Ascending aorta (tissue), 2 donors: ENCODE measurements at places on chromosomes 6 and 20.

DNA sequence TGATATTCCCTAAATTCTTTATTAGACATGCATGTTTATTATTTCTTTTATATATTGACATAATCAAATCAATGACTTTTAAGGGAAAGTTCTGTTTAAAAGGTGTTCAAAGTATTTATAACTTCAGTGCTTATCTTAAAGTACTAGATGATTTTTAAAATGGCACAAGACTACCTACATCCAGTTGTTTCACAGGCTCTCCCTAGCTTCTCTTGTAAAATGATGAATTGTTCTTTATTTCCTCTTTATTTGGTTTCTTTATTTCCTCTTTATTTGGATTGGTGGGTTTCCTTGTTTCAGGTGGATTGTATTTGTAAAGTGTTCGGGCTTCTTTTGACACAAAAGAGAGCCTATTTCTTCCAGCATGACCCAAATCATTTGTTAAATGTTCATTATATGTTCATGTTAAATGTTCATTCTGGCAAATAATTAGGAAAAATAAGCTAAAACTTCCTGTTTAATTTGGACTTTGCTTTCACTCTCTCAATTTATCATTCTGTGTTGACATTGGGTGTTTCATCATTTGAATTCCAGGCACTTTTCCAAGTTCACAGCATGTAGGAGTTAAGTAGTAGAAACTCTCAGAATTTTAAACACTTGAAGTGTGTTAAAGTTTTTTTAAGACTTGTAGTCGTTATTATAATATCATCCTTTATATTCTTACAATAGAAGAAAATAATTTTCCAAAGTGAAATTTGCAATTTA, 24.6 kb downstream of the MLIP start:
- DNase-seq, result no peak
- no peaks in the 10 kb centered on the region for H3K36me3 ChIP-seq
- no peak overlapping the region for H3K4me3 ChIP-seq
- no peaks in the 10 kb centered on the region for H3K27me3 ChIP-seq

GRCh38 chr6:46862381-46862780, 59.4 kb downstream of the ADGRF5 start:
- no peak overlapping the region for H3K27ac ChIP-seq
- no peaks in the 10 kb centered on the region for H3K4me1 ChIP-seq
- no peaks in the 10 kb centered on the region for H3K36me3 ChIP-seq
- no peak for DNase-seq

GRCh38 chr20:63174309-63175037, 41.5 kb downstream of the YTHDF1 start:
- H3K27ac ChIP-seq, result no peak overlapping the region
- no peak overlapping the region for H3K4me3 ChIP-seq
- H3K4me1 ChIP-seq, result peaks cover 6% of the 10 kb centered on the region
- no peak for DNase-seq

DNA sequence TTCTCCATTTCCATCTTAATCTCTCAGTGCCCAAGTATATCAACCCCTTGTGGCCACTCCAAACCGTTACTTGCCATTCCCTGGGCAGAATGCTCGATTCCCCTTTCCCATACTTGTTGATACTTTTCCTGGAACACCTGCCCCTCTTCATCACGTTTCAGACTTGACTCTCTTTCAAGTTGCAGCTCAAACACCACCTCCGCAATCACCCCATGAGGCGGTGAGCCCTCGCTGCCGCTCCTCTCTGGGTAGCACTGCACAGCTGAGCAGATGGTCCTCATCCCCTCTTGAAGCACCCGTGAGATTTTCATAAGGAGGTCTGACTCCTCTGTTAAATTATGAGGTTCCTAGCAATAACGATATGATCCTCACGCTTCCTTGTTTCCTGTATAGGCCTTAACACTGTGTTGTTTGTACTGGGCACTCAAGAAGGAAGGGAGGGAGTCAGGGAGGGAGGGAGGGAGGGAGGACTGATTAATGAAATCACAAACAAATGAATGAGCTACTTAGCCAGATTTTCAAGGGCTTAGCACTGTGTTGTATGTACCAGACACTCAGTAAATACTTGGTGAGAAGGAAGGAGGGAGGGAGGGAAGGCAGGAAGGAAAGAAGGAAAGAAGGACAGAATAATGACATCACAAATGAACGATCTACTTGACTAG, 8.0 kb upstream of the UQCC2 start:
- H3K27ac ChIP-seq, result no peak overlapping the region
- H3K36me3 ChIP-seq, result no peaks in the 10 kb centered on the region
- no peak for DNase-seq
- no peaks in the 10 kb centered on the region for H3K4me1 ChIP-seq
- no peaks in the 10 kb centered on the region for H3K27me3 ChIP-seq

GRCh38 chr6:81636930-81637568, 115.4 kb downstream of the TENT5A start:
- no peaks in the 10 kb centered on the region for H3K4me1 ChIP-seq
- H3K4me3 ChIP-seq, result no peak overlapping the region
- H3K36me3 ChIP-seq, result no peaks in the 10 kb centered on the region
- DNase-seq, result no peak
- H3K27ac ChIP-seq, result no peak overlapping the region

DNA sequence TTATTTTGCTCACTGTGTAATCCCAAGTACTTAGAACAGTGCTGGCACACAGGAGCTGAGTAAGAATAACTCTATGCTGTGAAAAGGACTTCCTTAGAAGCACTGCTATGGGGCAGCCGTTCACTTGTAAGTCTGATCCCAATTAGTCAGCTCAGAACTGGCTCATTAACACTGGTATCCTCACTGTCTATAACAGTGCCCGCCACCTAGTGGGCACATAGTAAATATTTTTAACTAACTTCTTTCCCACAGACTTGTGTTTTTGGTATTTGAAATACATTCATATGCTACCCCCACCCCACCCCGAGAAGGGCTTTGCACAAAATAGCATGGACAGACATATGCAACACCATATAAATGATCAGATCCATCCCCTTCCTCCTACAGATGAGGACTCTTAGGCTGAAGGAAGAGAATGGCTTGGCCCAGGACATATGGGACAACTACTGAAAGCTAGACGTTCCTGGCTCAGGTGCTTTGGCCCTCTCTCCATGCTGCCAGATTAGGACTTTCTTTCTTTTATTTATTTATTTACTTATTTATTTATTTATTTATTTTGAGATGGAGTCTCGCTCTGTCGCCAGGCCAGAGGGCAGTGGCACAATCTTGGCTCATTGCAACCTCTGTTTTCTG, 47.1 kb downstream of the DST start:
- peak overlapping the region; percentile 14 for H3K27ac ChIP-seq
- H3K27me3 ChIP-seq, result no peaks in the 10 kb centered on the region

GRCh38 chr6:13903364-13903763, 21.4 kb upstream of the RNF182 start:
- H3K27ac ChIP-seq, result no peak overlapping the region
- no peaks in the 10 kb centered on the region for H3K27me3 ChIP-seq
- no peaks in the 10 kb centered on the region for H3K36me3 ChIP-seq
- H3K4me1 ChIP-seq, result no peaks in the 10 kb centered on the region
- no peak for DNase-seq
- no peak overlapping the region for H3K4me3 ChIP-seq

- peak overlapping the region; percentile 17 for H3K4me3 ChIP-seq
- peak overlapping the region; percentile 14 for H3K27ac ChIP-seq
- H3K4me1 ChIP-seq, result peaks cover 17% of the 10 kb centered on the region
- no peaks in the 10 kb centered on the region for H3K36me3 ChIP-seq
- DNase-seq, result no peak
Measured at GRCh38 chr6:22929311-22929985, 360.1 kb downstream of the HDGFL1 start.

- H3K27ac ChIP-seq, result no peak overlapping the region
- no peak overlapping the region for H3K4me3 ChIP-seq
- no peaks in the 10 kb centered on the region for H3K4me1 ChIP-seq
- H3K36me3 ChIP-seq, result no peaks in the 10 kb centered on the region
- no peak for DNase-seq
Measured at GRCh38 chr6:116568111-116568510, 3.2 kb upstream of the RWDD1 start.

- H3K27ac ChIP-seq, result no peak overlapping the region
- no peaks in the 10 kb centered on the region for H3K27me3 ChIP-seq
- H3K4me1 ChIP-seq, result no peaks in the 10 kb centered on the region
- H3K4me3 ChIP-seq, result no peak overlapping the region
- H3K36me3 ChIP-seq, result no peaks in the 10 kb centered on the region
Measured at GRCh38 chr6:157092736-157093135, 230.6 kb downstream of the TMEM242 start.

- H3K4me3 ChIP-seq, result no peak overlapping the region
- no peak overlapping the region for H3K27ac ChIP-seq
- no peak for DNase-seq
- H3K36me3 ChIP-seq, result no peaks in the 10 kb centered on the region
- no peaks in the 10 kb centered on the region for H3K27me3 ChIP-seq
Measured at GRCh38 chr6:138455746-138456400, 43.4 kb downstream of the NHSL1 start.

- H3K4me1 ChIP-seq, result no peaks in the 10 kb centered on the region
- no peaks in the 10 kb centered on the region for H3K27me3 ChIP-seq
- H3K27ac ChIP-seq, result no peak overlapping the region
Measured at GRCh38 chr6:95325916-95326315, 251.4 kb upstream of the MANEA start.

GRCh38 chr6:69835414-69836179, 30.8 kb upstream of the COL19A1 start:
- no peaks in the 10 kb centered on the region for H3K36me3 ChIP-seq
- no peak for DNase-seq
- no peaks in the 10 kb centered on the region for H3K4me1 ChIP-seq
- H3K4me3 ChIP-seq, result no peak overlapping the region
- no peak overlapping the region for H3K27ac ChIP-seq
